Sciatic nerve (tissue), 2 donors: ENCODE measurements at places on chromosomes 4 and X.

DNA sequence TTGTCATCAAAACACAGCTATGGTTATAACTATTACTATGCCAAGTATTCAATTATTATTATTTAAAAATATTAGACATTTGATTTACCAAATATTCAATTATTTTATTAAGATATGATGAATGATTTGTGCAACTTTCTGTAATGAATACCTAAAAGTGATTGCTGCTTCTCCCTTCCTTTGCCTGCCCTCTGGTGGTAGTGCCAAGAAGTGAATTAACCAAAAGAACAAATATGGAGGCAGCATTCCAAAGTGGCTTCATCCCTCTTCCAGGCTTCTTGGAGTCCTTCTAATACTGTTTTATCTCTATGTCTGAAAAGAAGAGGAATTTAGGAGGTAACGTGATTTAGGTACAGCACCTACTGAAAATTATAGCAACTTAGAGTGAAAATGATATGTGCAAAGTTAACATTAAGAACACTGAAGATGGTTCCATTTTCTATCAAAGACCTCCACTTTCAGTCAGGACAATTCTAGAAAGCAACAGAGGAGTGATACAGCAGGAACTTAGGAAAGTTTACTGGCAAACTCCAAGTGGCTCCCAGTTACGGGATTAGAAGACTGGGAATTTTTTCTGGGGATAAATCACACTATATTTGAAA lies 43.0 kb downstream of the ENPEP start:
- DNase-seq: no peak

DNA sequence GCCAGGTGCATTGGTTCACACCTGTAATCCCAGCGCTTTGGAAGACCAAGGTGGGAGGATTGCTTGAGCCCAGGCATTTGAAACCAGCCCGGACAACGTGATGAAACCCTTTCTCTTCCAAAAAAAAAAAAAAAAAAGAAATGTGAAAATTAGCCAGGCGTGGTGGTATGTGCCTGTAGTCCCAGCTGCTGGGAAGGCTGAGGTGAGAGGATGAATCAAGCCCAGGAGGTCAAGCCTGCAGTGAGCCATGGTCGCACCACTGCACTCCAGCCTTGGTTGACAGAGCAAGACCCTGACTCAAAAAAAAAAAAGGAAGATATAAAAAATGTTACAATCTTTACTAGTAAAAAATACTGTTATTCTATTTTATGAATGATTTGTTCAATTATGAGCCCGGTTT lies 5.9 kb downstream of the FAM199X start:
- DNase-seq: no peak

DNA sequence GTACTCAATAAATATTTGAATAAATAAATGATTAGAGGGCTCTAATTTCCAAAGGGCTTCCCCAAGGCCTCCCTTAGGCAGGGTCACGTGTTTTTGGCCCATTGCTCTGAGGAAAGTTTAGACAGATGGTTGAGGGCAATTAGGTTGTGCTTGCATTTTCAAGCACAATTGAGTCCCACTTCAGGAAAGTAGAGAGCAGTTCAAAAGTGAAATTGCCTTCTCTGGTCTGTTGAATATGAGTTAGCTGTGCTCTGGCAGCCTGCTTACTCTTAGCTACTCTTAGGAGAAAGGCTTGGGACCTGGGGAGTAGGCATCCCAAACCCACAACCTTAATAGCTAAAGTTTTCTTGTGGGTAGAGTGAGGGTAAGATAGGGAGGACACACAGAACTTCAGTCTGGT lies 9.0 kb upstream of the DRP2 start:
- DNase-seq: no peak

- DNase-seq: no peak
Measured at GRCh38 chrX:25597551-25597950, 540.6 kb upstream of the MAGEB18 start.

DNA sequence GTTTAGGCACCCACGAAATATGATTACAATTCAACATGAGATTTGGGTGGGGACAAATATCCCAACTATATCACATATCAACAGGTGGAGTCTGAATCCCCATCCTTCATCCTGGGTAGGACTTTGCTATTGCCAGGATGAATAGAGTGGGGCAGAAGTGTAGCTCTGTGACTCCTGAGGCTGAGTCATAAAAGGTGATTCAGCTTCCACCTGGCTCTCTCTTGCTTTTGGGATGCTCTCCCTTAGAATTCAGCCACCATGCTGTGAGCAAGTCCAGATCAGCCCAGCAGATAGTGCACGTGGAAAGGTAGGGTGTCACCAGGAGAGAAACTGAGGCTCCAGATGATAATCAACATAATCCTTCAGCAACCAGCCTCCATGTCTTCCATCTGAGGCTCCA lies 193.8 kb upstream of the BCOR start:
- DNase-seq: no peak

GRCh38 chr4:165751882-165752281 lies 121.2 kb upstream of the TLL1 start:
- no peak for DNase-seq

DNA sequence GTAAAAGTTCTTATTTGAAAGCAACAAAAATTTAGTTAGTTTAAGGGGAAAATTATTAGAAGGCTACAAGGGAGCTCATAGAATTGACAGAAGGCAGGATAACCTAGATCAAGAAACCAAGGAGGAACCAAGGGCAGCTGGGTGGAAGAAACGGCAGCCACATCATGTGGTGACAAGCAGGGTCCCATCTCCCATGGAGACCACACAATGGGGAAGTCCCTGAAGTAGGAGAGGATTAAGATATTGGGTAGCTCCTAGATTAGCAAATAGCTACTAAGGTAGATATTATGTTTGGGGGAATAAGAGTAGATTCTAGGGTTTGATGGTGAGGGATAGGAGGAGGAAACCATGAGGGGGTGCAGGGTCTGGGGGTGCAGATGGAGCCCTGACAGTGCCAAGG lies 48.0 kb upstream of the TMEM154 start:
- DNase-seq: no peak

DNA sequence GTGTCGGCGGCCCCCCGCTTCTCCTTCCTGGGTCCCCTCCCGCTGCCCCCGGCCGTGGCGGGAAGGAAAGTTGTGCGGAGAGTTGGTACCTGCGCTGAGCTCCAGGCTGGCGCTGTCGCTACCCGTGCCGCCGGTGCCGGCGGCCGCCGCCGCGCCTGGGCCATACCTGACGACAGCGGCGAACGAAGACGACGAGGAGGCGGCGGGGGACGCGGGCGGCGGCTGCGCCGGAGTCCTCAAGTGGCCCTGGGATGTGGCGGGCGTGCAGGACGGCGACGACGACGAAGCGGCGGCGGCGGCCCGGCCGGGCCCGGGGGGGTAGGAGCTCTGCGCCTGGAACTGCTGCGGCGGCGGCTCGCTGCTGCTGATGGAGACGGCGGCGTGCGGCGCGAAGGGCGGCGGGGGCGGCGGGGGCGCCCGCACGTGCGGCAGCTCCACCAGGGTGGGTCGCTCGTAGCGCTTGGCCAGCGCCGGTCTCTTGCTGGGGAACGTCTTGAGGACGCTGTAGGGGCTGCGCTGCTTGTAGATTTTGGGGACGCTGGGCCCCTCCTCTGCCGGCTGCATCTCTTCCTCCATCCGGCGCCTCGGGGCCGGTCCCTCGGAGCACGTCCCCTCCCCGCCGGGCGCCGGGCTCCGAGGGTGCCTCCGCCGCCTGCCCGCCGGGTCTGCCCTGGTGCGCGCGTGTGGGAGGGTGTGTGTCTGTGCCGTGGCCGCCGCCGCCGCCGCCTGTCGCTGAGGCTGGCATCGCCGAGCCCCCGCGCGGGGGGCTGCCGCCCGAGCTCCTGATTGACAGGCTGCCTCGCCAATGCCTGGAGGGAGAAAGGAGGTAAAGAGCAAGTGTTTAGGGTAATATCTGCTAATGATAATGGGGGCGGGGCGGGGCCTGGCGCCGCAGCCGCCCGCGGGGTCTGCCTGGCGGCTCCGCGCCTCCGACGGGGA lies 618 bp downstream of the BEND4 start:
- DNase-seq: no peak

- DNase-seq: no peak
Measured at GRCh38 chr4:26727844-26728243, 132.8 kb upstream of the STIM2 start.

- DNase-seq: no peak
Measured at GRCh38 chr4:167109859-167110258, 124.4 kb downstream of the SPOCK3 start.

DNA sequence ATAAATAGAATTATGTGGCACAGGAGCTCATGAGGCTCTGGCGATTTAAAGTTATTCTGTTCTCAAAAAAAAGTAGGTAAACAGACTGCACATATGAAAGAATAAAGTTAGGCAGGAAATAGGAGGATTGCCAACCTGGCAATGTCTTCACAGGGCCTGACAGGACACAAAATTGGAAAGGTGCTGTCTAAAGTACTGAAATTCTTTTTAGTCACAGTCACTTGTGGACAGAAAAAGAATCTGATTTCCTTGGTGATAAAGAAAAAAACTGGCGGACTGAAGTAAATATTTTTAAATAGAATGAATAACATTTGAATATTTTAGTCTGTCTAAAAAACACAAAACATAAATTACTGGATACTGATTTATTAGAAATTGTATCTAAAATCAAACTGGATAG lies 124.4 kb downstream of the VEGFC start:
- no peak for DNase-seq

DNA sequence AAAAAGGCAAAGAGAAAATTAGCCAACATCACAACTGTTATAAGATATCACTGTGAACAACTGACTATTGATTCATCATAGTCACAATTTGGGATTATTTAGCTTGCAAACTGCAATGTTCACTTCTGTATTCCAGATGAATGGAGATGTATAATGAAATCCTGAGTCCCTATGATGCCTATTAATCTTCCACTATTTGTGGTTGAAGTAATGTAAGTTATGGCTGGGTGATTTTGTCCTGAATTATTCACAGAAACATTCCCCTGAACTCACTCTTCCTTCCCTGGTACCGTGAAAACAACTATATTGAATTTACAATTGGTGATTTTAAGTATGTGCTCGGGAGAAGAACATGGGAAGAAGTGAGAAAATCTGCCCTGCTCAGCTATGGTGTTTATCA lies 50.8 kb upstream of the NPFFR2 start:
- no peak for DNase-seq

DNA sequence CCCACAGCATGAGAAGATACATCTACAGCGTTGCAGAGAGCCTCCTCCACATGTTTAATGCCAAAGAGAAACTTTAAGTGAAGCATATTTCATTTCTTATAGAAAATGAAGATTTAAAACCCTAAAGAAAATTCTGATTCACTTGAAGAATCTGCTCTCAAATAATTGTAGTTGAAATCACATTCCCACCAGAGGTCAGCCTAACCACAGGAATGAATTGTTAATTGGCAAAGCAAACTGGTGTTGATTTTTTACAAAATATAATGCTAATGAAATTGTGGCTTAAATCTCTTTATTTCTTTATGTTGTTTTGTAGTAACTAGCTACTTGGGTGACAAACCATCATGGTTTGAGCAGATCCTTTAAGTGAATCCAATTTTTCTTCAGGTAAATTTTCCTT lies 31.1 kb upstream of the WDR17 start:
- DNase-seq: no peak

DNA sequence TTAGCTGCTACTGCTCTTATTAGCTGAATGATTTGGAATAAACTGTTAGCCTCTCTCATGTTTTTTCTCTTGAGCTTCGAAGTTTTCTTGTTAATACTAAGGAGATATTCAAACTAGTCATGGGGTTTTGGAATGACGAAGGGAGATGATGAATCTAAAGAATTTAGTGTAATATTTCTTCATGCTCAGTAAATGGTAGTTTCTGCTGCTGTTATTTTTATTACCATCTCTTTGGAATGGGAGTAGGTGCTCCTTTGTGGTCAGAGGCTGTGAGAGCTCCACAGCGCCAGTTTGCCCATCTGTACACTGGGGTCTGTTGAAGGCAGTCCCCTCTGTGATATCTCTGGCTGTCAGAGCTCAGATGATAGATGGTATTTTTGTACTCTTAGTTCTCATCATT lies 33.7 kb downstream of the HTT start:
- no peak for DNase-seq
